AML-193 (cell line): ENCODE measurements at places on chromosomes 2 and 18.
A peak's percentile ranks its signal among the peaks of the same experiment; 100 is the strongest.

GRCh38 chr2:188130317-188130716, 161.4 kb upstream of the GULP1 start:
- DNase-seq = no peak

- DNase-seq = no peak
Observed at GRCh38 chr2:105804266-105804665, 59.6 kb downstream of the NCK2 start.

- DNase-seq = no peak
Observed at GRCh38 chr18:23612434-23613090, 26.3 kb upstream of the NPC1 start.

DNA sequence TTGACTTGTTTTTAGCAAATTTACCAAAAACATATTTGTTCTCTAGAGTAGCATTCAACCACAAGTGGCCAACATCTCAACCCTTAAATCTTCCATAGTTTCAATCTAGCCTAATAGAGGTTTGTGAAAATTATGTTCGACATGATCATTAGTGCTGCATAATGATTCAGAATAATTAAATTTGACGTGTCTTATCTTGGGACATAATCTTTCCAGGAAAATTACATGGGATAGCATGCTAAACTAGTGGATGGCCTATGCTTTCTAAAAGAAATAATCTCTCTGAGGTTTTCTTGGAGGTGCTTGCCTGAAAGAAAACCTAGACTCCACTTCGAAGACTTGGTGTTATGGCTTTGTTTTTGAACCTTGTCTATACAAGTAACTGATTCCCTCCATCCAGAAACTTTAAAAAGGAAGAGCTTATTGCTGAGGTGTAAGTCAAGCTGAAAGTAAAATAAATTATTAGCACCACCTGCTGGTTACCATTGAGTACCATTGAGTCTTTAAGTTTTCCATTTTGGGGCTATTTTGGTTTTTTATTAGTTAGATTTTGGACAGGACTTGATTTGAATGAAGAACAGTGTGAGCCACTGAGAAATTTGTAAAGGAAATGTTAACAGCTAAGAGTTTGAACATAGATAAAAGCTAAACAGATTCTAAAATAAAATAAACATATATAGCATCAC, 32.7 kb downstream of the COX7A2L start:
- DNase-seq = peak; percentile 71

DNA sequence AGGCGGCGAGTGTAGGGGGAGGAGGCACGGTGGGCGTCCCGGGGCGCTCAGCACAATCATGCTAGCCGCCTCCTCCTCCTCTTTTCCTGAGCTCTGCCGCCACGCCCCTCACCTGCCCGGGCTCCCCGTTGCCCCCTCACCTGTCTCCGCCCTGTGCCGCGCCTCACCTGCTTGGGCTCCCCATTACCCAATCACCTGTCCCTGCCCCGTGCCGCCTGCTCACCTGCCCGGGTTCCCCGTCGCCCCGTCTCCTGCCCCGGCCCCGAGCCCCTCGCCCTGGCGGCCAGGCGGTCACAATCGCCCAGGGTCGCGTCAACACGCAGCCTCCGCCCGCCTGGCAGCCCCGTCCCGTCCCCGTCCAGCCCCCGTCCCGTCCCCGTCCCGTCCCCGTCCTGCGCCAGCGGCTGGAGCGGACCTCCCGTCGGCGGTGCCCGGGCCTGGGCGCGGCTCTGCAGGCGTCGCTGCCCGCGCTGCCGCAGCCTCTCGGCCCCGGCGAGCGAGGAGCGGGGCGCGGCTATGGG, at the start of gene DCDC2C:
DCDC2C (plus strand) TSS at position 340 of the 521 bp plus-strand sequence; CDS start at position 517, 177 bp downstream.
- no peak for DNase-seq

- DNase-seq = no peak
Observed at GRCh38 chr2:181334158-181334826, 122.9 kb upstream of the ITGA4 start.

DNA sequence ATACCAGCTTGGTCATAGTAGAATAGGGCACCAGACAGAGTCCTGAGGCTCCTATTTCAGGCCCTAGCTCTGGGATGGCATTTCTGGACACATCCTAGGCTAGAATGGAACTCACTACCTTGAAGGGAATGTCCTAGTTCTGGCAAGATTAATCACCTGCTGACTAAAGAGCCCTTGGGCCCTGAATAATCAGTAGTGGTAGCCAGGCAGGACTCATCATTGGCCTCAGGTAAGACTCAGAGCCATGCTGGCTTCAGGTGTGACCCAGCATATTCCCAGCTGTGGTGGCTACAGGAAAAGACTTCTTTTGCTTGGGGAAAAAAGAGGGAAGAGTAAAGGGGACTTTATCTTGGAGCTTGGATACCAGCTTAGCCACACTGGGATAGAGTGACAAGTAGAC, 131.0 kb upstream of the SRD5A2 start:
- no peak for DNase-seq

DNA sequence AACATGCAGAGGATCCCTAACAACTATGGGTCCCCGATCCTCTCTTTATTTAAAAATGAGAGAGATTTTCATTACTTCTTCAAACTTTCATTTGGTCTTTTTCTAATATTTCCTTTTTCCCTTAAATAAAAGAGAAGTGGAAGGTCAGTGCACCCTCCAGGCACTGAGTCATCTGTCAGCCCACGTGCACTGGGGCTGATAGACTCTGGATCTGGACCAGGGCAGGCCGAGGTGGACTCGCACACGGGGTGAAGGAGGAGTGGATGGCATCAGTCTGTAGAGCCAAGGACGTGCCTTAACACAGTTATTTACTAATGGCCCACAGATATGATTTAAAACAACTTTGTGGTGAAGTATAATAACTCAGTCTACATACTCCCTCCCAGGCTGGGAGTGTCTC, 214.4 kb upstream of the TMEM200C start:
- no peak for DNase-seq

DNA sequence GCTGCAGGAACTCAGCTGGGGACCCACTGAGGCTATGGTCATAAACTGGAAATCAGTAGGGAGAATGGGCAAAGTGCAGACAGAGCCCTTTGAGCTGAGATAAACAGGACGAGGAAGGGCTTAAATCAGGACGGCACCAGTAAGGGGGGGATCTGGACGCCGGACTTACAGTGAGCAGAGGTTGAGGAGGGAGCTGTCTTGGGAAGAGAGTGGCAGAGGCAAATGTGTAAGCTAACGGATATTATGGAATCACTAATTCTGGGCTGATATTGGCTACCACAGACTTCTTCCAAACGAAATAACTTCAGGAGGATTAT, 539 bp downstream of the CYP27A1 start:
- no peak for DNase-seq

GRCh38 chr2:25237764-25238163, 69.4 kb upstream of the POMC start:
- no peak for DNase-seq

- no peak for DNase-seq
Observed at GRCh38 chr18:29378651-29379136, 1201.8 kb upstream of the CDH2 start.
